ENCODE measurements at places on chromosomes 2 and 18.

DNA sequence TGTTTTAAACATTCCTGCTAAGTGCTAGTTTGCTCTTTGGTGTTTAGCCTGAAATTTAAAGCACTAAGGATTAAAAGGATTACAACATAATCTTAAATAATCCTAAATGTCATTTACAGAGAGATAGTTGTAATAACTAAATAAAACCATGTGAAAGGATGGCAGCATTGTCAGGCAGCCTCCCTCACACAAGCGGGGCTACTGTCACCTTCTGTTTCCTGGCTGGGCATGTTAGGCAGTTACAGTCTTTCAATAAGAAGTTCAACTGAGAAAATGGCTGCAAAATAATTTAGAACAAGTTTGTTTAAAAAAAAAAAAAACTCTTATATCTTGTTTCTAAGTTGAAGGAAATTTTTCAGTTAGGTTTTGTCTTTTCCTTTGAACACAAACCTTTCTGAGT is 124.9 kb downstream of the ARHGAP15 start:
- no peaks in the 10 kb centered on the region for H3K27me3 ChIP-seq
- H3K36me3 ChIP-seq, result peaks cover 45% of the 10 kb centered on the region
- H3K4me1 ChIP-seq, result peaks cover 75% of the 10 kb centered on the region
- H3K27ac ChIP-seq, result peak overlapping the region; percentile 81
- peak overlapping the region; percentile 45 for H3K4me3 ChIP-seq
- DNase-seq, result peak; percentile 63

- H3K27ac ChIP-seq, result no peak overlapping the region
- H3K36me3 ChIP-seq, result no peaks in the 10 kb centered on the region
- DNase-seq, result no peak
- no peaks in the 10 kb centered on the region for H3K27me3 ChIP-seq
- no peak overlapping the region for H3K4me3 ChIP-seq
- peaks cover 2% of the 10 kb centered on the region for H3K4me1 ChIP-seq
These were observed 72.3 kb downstream of the RTP5 start for GRCh38 chr2:241941691-241942301.

- H3K4me3 ChIP-seq, result no peak overlapping the region
- no peaks in the 10 kb centered on the region for H3K4me1 ChIP-seq
- DNase-seq, result peak; percentile 24
- H3K27me3 ChIP-seq, result no peaks in the 10 kb centered on the region
- no peak overlapping the region for H3K27ac ChIP-seq
These were observed 1060.6 kb upstream of the FANCL start for GRCh38 chr2:59301466-59302402.

DNA sequence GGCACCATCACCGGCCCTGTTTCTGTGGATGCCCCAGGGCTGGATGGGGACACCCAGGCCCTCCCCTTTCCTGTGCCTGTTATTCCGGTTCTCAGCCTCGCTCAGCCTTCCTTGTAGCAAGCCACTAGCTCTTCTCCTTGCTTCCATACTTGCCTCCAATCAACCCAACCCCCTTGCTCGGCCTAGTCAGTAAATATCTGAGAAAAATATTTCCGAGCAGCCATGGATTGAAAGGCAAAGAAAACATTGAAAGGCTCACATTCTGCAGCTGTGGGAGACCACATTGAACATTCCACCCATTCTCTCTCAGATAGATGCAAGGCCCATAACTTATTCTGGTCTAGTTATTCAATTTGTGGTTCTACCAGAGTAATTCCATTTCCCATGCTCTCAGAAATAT is 114.9 kb downstream of the SPP2 start:
- no peak overlapping the region for H3K4me3 ChIP-seq
- DNase-seq, result no peak
- no peak overlapping the region for H3K27ac ChIP-seq
- no peaks in the 10 kb centered on the region for H3K36me3 ChIP-seq

DNA sequence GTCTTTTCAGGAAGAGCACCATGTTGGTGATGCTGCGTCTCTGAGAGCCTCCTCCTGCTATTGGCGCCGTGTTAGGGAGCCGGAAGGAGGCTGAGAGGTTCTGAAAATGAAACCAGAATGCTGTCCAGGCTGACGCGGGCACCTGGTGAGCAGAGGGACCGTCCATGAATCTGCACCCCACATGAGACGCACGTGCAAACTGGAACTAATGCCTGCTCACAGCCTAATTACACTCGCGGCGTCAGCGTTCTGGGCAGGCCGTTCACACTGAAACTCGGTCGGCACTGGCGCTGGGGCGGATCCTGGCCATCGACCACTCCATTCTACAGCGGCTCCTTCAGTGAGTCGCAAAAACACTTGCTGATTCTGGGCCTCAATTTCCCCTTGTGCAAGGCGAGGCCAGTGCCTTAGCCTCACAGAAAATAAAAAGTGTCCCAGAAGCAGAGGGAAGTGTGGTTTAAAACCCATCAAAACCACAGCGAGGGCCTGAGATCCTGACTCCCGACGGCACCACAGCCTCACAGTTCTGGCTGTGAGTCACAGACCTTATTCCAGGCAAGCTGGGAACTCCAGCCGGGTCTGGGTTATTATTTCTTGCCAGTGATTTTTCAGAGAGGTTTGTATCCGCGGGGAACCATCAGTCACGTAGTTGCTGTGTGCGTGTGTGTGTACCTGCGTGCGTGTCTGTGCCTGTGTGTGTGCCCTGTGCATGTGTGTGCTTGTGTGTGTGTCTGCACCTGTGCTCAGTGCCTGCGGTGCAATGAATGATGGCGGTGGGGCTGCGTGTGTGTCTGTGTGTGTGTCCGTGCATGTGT is 49.1 kb upstream of the CTDP1 start:
- H3K27me3 ChIP-seq, result peaks cover 2% of the 10 kb centered on the region
- H3K36me3 ChIP-seq, result no peaks in the 10 kb centered on the region

DNA sequence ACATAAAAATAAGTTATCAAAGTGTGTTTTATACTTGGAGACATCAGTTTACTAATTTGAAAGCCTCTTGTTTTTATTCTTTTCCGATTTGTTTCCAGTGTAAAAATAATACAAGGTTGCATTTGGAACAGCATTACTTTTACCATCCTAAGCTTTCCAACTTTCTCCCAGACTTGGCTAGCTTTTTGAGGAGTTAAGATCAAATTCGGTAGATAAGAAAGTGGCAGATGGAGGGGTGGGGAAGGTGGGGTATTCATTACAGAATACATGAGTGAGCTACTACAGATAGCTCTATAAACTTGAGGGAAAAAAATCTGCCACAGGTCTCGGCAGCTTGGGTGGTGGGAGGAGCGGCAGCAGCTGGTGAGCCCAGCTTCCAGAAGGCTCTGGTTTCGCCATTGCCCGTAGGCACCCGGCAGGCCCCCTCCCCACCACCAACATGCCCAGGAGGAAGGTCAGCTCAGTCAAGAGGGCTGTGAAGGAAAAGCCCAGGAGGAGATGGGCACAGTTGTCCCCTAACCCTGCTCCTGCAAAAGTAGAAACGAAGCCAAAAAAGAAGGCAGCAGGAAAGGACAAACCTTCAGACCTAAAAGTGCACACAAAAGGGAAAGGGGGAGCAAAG is 18.6 kb upstream of the RMC1 start:
- peaks cover 24% of the 10 kb centered on the region for H3K36me3 ChIP-seq
- H3K27ac ChIP-seq, result no peak overlapping the region
- no peak overlapping the region for H3K4me3 ChIP-seq
- no peaks in the 10 kb centered on the region for H3K27me3 ChIP-seq
- no peak for DNase-seq
- peaks cover 16% of the 10 kb centered on the region for H3K4me1 ChIP-seq

Data from activated CD8-positive, alpha-beta T cell treated with anti-CD3 and anti-CD28 coated beads, Interleukin-2, amount 10 ng/mL, durations not matched to agents 7 days and 5 days (primary cell).